ENCODE measurements at places on chromosomes 12 and 14.

DNA sequence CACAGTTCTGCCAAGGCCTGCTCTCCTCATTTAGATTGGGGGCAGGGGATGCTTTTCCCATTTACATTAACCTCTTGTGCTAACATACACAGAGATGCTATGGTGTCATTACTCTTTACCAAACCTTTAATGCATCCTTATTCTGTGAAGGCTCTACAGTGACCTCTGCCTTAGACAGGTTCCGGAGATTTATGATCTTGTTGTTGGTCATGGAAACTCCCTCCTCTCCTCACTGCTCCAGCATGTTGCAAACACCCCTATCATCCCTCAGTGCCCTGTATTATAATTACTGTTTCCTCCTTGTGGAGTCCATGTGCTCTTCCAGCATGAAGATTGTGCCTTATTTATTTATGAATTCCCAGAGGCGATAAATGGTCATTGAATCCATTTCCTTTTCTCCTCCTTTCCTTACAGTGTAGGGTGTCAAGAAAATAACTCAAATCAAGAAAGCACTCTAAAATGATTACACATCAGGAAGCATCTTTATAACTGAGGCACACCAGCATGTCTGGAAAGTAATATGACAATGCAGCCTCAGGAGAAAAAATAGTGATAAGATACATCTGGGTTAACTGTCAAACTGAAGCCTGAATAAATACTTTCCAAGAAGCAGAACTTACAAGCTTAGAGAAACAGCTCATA lies 37.8 kb downstream of the RTN1 start:
- DNase-seq = no peak

- DNase-seq = no peak
Measured at GRCh38 chr14:83867566-83868225, 1662.2 kb upstream of the FLRT2 start.

DNA sequence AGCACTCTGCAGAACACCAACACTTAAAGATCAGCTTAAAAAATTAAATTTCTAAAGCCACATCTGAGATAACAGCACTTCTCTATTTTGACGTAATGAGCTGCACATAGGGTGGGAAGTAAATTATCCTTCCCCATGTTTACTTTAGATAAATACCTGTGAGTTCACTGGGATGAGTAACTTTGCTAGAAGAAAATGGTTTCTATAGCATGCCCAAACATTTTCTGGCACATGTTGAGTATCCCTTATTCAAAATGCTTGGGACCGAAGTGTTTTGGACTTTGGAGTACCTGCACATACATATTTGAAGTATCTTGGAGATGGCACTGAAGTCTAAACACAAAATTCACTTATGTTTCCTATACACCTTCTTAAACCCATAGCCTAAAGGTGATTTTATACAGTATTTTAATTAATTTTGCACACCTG lies 6.6 kb downstream of the SLC38A2 start:
- DNase-seq = no peak

DNA sequence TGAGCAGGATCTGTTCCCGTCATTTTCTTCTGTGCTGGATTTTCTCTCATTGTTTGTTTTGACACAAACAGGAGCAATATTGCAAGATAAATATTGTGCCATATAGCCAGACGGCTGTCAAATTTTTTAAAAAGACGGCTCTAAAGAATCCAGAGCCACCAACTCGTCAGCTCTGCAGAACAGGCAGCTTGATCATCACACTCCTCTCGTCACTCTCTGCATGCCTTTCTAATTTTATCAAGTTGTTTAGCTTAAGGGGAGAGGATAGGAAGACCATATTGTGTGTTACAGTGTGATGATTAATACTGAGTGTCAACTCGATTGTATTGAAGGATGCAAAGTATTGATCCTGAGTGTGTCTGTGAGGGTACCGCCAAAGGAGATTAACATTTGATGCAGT lies 562.8 kb downstream of the GALC start:
- no peak for DNase-seq

DNA sequence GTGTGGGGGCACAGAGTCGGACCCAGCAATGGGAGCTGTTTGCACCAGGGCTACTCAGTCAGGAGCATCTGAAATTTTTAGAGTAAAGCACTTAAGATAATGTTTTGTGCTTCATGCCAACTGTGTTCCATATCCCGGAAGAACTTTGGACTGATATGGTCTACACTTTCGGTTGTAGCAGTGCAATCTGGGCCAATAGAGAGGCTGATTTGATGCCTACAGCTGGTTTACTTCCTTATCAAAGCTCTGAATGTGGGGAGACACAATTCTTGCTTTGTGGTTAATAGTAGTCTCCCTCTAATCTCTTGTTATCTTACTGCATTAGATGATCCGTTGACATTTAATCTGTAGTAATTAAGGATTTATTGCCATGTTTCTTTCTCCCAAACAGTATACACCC lies 7.8 kb upstream of the VDR start:
- DNase-seq = no peak

GRCh38 chr12:115507951-115508722 lies 769.4 kb downstream of the MED13L start:
- DNase-seq = no peak

GRCh38 chr12:57031138-57031725 lies 14.9 kb upstream of the TAC3 start:
- peak; percentile 62 for DNase-seq

GRCh38 chr14:66281036-66281776 lies 205.0 kb upstream of the CCDC196 start:
- DNase-seq = no peak
